Uterus (tissue), 4 donors: ENCODE measurements at places on chromosomes 7 and 10. TPM values are rescaled to one million over a fixed set of nuclear protein-coding genes. Genes with fewer than 3 reads are reported as not detected.

Gene HOXA4
- not detected for total RNA-seq

- no peaks in the 10 kb centered on the region for H3K27me3 ChIP-seq
- H3K4me3 ChIP-seq, result no peak overlapping the region
- DNase-seq, result no peak
- H3K36me3 ChIP-seq, result no peaks in the 10 kb centered on the region
- no peak overlapping the region for H3K27ac ChIP-seq
- H3K4me1 ChIP-seq, result no peaks in the 10 kb centered on the region
Measured at GRCh38 chr10:72370201-72370722, 15.5 kb upstream of the DNAJB12 start.

DNA sequence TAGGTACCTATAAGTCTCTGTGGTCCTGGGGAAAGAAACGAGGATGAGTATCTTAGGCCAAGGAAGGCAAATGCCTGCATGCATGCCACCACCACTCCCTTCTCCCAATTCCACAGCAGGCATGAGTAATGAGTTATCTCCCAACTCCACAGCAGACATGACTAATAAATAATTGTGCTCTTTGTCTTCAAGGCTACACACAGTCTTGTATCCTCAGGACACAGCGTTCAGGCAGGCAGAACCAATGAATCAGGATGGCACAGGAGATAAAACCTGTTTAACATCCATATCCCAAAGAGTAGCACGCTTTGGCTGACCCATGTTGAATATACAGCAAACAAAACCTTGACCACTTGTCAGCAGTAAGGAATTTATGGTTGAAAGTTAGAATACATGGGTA, 229.7 kb upstream of the NFE2L3 start:
- H3K4me1 ChIP-seq, result no peaks in the 10 kb centered on the region
- no peak overlapping the region for H3K4me3 ChIP-seq
- no peak overlapping the region for H3K27ac ChIP-seq
- no peaks in the 10 kb centered on the region for H3K36me3 ChIP-seq
- no peaks in the 10 kb centered on the region for H3K27me3 ChIP-seq
- DNase-seq, result no peak

DNA sequence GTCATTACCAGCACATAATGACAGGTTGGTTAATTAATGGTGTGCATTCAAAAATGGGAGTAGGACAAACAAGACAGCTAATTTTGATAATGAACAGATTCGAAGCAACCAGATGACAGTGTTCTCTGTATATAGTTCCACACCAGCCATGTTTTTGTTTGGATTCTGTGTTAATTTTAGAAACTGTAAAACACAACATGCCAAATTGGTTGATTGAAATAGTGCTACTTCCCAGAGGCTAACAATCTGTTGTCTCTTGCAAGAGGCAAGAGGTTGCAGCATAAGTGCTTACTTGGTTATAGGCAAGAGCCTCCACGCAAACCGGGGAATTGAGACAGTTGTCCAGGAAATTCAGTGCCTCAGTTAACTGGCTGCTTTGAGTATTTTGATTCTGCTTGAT, 170.2 kb upstream of the HABP2 start:
- no peak overlapping the region for H3K4me3 ChIP-seq
- H3K36me3 ChIP-seq, result no peaks in the 10 kb centered on the region
- H3K4me1 ChIP-seq, result no peaks in the 10 kb centered on the region

DNA sequence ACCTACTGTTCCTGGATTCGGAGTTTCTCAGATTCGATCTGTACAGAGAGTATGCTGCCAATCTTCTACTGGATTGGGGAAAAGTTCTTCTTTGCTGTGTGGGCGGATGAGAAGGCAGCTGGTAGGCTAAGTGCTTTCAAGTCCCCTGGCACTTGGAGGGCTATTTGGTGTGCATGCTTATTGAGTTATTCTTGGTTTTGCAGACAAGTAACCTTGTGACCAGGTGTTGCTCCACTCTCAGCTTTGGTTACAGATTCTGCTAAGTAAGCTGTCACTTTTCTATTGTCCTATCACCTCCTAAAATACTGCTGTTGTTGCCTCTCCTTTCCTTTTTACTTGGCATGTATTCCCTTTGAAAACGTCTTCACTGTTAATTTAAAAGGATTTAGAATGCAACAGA, 1375.1 kb upstream of the LRRTM3 start:
- no peaks in the 10 kb centered on the region for H3K4me1 ChIP-seq
- no peak overlapping the region for H3K4me3 ChIP-seq
- no peak for DNase-seq
- H3K27me3 ChIP-seq, result no peaks in the 10 kb centered on the region
- H3K27ac ChIP-seq, result no peak overlapping the region
- H3K36me3 ChIP-seq, result no peaks in the 10 kb centered on the region

Gene JAKMIP3
- total RNA-seq, result 1.3 TPM

- H3K27me3 ChIP-seq, result no peaks in the 10 kb centered on the region
- H3K27ac ChIP-seq, result peak overlapping the region; percentile 90
- no peaks in the 10 kb centered on the region for H3K36me3 ChIP-seq
- H3K4me1 ChIP-seq, result no peaks in the 10 kb centered on the region
- peak; percentile 76 for DNase-seq
- no peak overlapping the region for H3K4me3 ChIP-seq
Measured at GRCh38 chr7:155206318-155207020, 91.2 kb upstream of the INSIG1 start.

DNA sequence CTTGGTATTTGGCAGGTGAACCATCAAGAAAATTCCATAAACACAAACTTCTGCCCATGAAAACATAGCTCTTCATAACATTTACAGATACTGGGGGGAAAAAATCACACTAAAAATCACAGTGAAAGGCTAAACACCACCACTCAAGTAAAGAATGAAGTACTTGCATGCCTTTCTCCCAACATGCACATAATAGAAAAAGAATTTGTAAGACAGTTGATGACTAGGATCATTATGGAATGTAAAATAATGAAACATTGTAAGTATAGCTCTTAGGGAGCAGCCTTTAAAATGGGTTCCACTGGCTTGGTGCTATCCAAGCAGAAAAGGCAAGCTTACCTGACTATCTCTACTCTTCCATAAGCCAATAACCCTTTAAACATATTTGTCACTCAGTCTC, 299.9 kb upstream of the LRRN3 start:
- no peak overlapping the region for H3K27ac ChIP-seq
- H3K4me3 ChIP-seq, result no peak overlapping the region
- H3K27me3 ChIP-seq, result no peaks in the 10 kb centered on the region

DNA sequence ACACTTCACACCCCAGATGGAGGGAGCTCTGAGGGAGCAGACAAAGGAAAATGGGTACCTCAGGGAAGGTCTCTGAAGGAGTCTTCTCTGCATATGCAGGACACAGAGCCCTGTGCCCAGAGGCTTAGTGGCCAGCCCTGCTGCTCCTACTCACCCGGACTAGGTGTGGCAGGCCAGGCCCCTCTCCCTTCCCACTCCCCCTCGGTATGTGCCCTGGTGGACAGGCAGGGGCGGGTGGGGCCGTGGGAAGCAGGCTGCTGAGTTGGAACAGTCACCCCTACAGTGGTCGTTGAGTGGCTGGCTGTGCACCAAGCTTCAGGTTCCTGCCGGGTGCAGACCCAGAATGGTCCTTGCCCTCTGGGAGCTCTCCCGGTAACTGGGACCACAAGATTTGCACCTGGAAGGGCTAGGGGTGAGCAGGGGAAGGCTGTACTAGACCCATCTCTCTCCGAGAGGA, 68.6 kb downstream of the ZMIZ1 start:
- no peak overlapping the region for H3K4me3 ChIP-seq
- H3K36me3 ChIP-seq, result no peaks in the 10 kb centered on the region
- DNase-seq, result no peak
- peak overlapping the region; percentile 94 for H3K27ac ChIP-seq
- peaks cover 45% of the 10 kb centered on the region for H3K4me1 ChIP-seq

GRCh38 chr7:114922652-114923402, 933 bp downstream of the MDFIC start:
- no peaks in the 10 kb centered on the region for H3K27me3 ChIP-seq
- peak overlapping the region; percentile 79 for H3K4me3 ChIP-seq
- H3K27ac ChIP-seq, result peak overlapping the region; percentile 96

GRCh38 chr7:98797150-98797549, 72.7 kb downstream of the TMEM130 start:
- H3K36me3 ChIP-seq, result no peaks in the 10 kb centered on the region
- no peak for DNase-seq
- H3K4me3 ChIP-seq, result no peak overlapping the region
- no peak overlapping the region for H3K27ac ChIP-seq
- no peaks in the 10 kb centered on the region for H3K4me1 ChIP-seq
- no peaks in the 10 kb centered on the region for H3K27me3 ChIP-seq

DNA sequence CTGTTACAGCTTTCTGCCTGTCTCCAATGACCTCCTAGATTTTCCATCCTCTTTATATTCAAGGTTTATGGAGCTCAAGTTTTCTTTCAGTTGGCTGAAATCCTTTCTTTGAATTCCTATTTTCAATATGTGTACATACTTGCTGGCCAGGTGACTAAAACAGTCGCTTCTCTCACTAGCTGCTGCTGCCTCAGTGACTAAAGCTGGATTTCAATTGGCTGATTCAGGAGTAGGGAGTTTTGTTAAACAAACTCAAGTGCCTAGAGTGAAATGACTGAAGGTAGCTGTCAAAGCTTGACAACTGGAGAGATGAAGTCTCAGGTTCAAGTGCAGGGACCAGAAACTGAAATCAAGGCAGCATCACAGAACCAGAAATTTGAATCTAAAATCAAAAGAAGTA, 6.7 kb upstream of the POLR1F start:
- H3K27ac ChIP-seq, result no peak overlapping the region
- DNase-seq, result no peak
- no peaks in the 10 kb centered on the region for H3K36me3 ChIP-seq
- no peaks in the 10 kb centered on the region for H3K27me3 ChIP-seq
- H3K4me3 ChIP-seq, result no peak overlapping the region

GRCh38 chr10:75646916-75647315, 215.5 kb downstream of the LRMDA start:
- no peaks in the 10 kb centered on the region for H3K27me3 ChIP-seq
- H3K4me1 ChIP-seq, result peaks cover 5% of the 10 kb centered on the region
- no peaks in the 10 kb centered on the region for H3K36me3 ChIP-seq
- H3K4me3 ChIP-seq, result no peak overlapping the region
- DNase-seq, result no peak

Gene NPC1L1
- total RNA-seq, result not detected

GRCh38 chr10:14889318-14889717, 10.7 kb downstream of the SUV39H2 start:
- no peak overlapping the region for H3K27ac ChIP-seq
- H3K4me3 ChIP-seq, result no peak overlapping the region
- DNase-seq, result no peak
- no peaks in the 10 kb centered on the region for H3K36me3 ChIP-seq
- H3K27me3 ChIP-seq, result no peaks in the 10 kb centered on the region
- H3K4me1 ChIP-seq, result no peaks in the 10 kb centered on the region

DNA sequence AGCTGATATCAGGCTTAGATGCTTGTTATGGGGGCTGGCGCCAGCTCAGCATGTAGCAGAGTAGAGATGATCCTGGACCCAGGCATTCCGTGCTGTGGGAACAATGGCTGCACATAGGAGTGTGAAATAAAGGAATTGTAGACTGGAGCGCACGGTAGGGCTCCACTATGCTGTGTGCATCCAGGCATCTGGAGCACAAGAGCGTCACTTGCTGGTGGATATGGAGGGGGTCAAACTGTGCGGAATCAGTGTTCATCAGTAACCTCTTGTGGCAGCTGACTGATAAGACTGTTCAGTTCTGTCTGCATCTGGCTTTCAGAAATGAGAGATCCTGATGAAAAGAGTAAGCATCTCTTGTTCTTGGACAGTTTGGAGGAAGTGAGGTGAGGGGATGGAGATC, 55.8 kb downstream of the ZNF503 start:
- H3K27me3 ChIP-seq, result no peaks in the 10 kb centered on the region
- no peak overlapping the region for H3K27ac ChIP-seq
- no peaks in the 10 kb centered on the region for H3K4me1 ChIP-seq
- DNase-seq, result no peak
- no peak overlapping the region for H3K4me3 ChIP-seq
- no peaks in the 10 kb centered on the region for H3K36me3 ChIP-seq

Gene IFT22
- 21.0 TPM for total RNA-seq

GRCh38 chr10:6114805-6115341, 26.0 kb downstream of the RBM17 start:
- H3K27ac ChIP-seq, result peak overlapping the region; percentile 39
- no peak overlapping the region for H3K4me3 ChIP-seq
- H3K27me3 ChIP-seq, result no peaks in the 10 kb centered on the region
- H3K36me3 ChIP-seq, result no peaks in the 10 kb centered on the region
- no peaks in the 10 kb centered on the region for H3K4me1 ChIP-seq

DNA sequence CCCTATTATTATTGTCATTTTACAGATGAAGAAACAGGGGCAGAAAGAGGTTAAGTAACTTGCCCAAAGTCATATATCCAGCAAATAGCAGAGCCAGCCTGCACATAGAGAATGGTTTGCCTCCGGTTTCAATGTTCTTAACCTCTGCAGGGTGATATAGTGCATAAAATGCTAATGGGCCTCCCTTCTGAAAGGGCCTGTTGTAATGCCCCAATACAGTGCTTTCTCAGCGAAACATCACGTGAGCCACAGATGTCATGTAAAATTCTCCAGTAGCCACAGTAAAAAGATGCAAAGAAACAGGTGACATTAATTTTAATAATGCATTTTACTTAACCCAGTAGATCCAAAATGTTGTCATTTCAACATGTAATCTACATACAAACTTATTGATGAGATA, 38.1 kb downstream of the LRGUK start:
- DNase-seq, result no peak
- no peak overlapping the region for H3K27ac ChIP-seq
- H3K4me1 ChIP-seq, result no peaks in the 10 kb centered on the region
- H3K4me3 ChIP-seq, result no peak overlapping the region
- no peaks in the 10 kb centered on the region for H3K27me3 ChIP-seq

DNA sequence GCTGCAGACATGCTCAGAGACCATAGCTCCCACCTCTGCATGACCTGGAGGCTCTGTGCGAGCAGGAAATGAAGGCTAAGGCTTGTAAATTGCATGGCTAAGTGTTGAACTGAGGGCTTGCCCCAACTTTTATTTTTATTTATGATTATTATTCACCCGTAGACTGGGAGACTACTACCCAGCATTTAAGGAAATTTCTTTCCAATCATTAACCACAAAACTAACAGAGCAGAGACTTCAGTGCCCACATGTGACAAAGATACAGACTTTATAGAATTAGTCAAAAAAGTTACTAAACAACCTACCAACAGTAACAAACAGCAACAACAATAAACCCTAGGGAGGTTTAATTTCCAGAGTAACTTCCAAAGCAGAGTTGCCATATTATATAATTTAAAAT, 39.7 kb downstream of the MCMBP start:
- no peaks in the 10 kb centered on the region for H3K36me3 ChIP-seq
- no peak overlapping the region for H3K27ac ChIP-seq
- DNase-seq, result no peak
- H3K4me1 ChIP-seq, result no peaks in the 10 kb centered on the region
- H3K4me3 ChIP-seq, result no peak overlapping the region
- H3K27me3 ChIP-seq, result no peaks in the 10 kb centered on the region

- no peak overlapping the region for H3K4me3 ChIP-seq
- no peak overlapping the region for H3K27ac ChIP-seq
- H3K4me1 ChIP-seq, result no peaks in the 10 kb centered on the region
- H3K27me3 ChIP-seq, result no peaks in the 10 kb centered on the region
Measured at GRCh38 chr7:80412842-80413241, 99.0 kb downstream of the GNAT3 start.

- DNase-seq, result no peak
- no peaks in the 10 kb centered on the region for H3K27me3 ChIP-seq
- H3K4me1 ChIP-seq, result no peaks in the 10 kb centered on the region
- H3K36me3 ChIP-seq, result no peaks in the 10 kb centered on the region
Measured at GRCh38 chr7:711922-712380, 14.5 kb upstream of the DNAAF5 start.

GRCh38 chr10:103244666-103245271, 918 bp upstream of the RPEL1 start:
- no peaks in the 10 kb centered on the region for H3K36me3 ChIP-seq
- peak; percentile 69 for DNase-seq
- no peak overlapping the region for H3K27ac ChIP-seq
- no peak overlapping the region for H3K4me3 ChIP-seq

- no peaks in the 10 kb centered on the region for H3K4me1 ChIP-seq
- H3K27ac ChIP-seq, result peak overlapping the region; percentile 17
- H3K27me3 ChIP-seq, result no peaks in the 10 kb centered on the region
- H3K4me3 ChIP-seq, result no peak overlapping the region
Measured at GRCh38 chr10:44334091-44334490, 50.8 kb downstream of the CXCL12 start.

Gene GOT1
- 26.6 TPM for total RNA-seq
